ENCODE measurements at places on chromosomes 12 and 14.

GRCh38 chr14:28709571-28710305 is 56.8 kb upstream of the FOXG1 start:
- no peak for DNase-seq

DNA sequence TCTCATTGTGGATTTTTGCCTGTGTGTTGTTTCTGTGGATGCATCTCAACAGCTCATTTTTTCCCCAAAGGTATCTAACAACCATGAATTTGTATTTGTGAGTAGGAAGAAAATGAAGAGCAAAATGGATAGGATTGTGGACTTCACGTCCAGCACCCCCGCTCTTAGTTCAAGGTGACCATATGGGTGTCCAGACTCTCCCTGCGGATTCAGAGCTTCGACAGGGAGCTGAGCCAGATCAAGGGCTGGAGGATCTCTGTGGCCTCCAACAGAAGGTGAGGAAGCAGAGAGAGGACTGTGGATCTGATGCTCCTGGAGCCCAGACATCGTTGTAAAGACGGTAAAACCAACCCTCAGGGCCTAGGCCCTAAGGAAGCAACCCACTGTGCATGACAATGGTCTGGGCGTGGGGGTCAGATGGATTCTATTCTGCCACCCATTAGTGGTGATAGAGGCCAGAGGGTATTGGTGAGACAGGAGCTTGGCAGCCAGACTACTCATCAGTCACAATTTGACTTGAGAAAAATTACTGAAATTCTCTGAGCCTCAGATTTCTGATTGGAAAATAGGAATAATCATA is 659.7 kb upstream of the TMEM132C start:
- DNase-seq = no peak

DNA sequence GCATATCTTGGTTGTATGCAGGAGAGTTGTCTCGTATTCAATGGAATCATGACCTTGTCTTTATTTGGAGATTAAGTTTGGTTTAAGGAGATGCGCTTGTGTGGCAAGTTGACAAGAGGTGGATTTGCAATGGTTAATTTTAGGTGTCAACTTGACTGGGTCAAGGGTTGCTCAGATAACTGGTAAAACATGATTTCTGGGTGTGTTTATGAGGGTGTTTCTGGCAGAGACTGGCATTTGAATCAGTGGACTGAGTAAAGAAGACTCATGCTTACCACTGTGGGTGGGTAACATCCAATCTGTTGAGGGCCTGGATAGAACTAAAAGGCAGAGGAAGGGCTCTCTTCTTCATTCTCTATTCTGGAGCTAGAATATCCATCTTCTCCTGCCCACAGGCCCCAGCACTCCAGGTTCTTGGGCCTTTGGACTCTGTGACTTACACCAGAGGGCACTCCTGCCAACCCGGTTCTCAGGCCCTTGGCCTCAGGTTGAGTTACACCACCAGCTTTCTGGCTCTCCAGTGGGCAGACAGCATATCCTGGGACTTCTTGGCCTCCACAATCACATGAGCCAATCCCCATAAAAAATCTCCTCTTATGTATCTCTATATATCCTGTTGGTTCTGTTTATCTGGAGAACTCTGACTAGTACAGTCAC is 141.5 kb upstream of the ARID2 start:
- no peak for DNase-seq

DNA sequence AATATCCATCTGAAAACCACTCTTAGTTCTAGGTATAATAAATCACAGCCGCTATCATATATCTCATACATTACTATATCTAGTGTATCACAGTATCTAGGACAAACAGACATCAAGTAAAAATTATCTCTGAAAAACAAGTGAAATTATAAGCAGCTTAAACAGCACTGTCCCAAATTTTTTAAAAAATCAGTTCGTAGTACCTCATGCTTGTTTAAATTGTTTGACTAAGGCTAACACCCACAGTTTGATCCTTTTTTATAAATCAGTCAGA is 33.9 kb downstream of the CDK17 start:
- no peak for DNase-seq

- no peak for DNase-seq
These were observed 769.4 kb upstream of the USP15 start for GRCh38 chr12:61490526-61491498.

GRCh38 chr14:99333841-99334635 is 62.0 kb upstream of the BCL11B start:
- no peak for DNase-seq

DNA sequence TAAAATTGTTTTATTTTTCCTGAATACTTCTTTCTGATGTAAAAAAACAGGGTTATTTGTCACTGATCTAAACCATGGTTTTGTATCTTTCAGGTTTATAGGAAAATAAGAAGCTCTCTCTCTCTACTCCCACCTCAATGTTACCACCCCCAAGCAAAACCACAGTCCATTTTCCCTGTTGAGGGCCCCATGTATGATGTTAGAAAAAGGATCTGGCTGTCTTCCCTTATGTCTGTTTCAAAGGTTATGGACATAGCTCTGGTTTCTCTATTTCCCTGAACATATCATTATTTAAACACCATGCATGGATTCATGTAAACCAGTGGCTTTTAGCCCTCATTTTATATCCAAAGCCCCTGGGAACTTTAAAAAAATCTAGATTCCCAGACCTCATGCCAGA is 649.0 kb upstream of the TBX3 start:
- DNase-seq = no peak

GRCh38 chr14:64845878-64846277 is 33.8 kb downstream of the SPTB start:
- DNase-seq = no peak

- DNase-seq = no peak
These were observed 19.4 kb downstream of the UTP20 start for GRCh38 chr12:101299346-101299745.

GRCh38 chr12:127636882-127637281 is 630.1 kb upstream of the TMEM132C start:
- no peak for DNase-seq

DNA sequence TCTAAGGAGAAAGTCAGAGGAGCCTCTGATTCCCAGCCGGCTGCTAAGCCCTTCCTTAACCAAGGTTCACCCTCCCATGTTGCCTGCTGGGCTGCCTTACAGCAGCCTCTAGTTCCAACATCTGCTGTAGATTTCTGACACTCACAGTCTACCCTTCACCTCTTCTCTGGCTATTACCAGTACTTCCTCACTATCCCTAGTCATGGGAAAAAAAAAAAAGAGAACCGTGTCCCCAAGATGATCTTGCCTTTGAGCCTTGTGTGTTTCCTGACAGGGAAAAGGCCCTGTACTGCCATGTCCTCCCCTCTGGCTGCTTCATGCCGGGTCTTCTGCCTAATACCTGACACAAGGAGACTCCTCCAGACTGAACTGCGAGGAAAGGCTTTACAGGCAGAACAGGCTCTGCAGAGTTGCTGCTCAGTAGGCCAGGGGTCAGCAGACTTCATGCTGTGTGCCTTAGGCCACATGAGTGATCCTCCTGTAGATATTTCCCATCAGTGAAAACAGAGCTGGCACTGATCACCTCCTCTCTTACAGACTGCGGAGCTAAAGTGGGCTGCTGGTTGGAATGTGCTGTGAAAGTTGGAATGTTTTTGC is 46.8 kb downstream of the PRKCH start:
- DNase-seq = no peak

DNA sequence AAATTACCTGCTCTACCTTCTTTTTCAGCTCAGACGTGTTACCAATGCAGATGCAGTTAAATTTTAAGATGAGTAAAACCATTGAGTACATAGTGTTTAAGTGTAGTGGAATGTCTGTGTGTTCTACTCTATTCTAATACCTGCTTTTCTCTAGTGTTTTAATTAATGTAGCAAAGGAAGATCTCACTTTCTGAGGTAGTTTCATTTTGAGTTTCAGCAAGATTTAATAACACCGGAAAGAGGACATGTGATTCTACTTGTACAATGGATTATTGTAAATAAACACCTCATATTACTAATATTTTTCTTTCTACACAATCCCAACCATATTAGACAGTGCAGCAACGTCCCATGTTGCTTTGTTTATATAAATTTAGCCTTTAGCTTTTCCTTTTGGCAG is 315.4 kb downstream of the RAD51B start:
- no peak for DNase-seq

DNA sequence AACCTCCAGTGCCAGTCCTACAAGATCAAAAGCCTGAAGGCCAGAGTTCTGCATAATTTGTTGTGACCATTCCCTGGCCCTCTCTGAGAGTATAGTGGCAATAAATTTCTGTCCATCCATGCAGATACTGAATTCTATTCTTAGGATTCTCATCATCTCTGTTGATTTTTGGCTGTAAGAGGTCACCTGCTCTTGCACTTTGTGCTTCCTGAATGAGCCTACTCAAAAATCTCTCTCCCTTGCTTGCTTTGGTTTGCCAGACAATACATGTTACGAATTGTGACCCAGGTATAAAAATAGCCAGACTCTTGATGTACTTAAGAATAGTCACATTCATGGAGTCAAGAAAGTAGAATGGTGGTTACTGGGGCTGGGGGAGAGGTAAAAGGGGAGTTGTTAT is 16.7 kb downstream of the ZNF664 start:
- DNase-seq = no peak

All from activated CD8-positive, alpha-beta T cell treated with anti-CD3 and anti-CD28 coated beads for 36 hours (primary cell).